Stimulated activated CD8-positive, alpha-beta memory T cell treated with anti-CD3 and anti-CD28 coated beads, Interleukin-15, amount 100 ng/mL, for 24 hours (primary cell): ENCODE measurements at places on chromosomes 5 and 9.
A peak's percentile ranks its signal among the peaks of the same experiment; 100 is the strongest.

DNA sequence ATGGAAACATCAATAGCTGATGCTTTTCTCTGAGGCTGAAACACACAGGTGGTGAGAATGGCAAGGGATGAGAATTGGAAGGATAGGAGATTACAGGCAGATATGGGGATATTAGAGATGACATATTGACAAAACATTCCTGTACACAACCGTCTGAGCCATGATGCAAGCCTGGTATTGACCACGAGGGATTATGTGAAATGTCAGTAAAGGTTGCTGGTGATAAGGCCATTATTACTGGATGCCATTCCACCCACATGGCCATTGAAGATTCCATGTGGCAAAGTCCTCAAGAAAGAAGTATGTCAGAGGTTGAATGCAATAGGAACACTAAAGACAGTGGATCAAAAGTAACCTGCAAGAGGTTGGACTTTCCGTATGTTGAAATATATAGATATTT is 15.7 kb downstream of the GRAMD2B start:
- no peak for DNase-seq

DNA sequence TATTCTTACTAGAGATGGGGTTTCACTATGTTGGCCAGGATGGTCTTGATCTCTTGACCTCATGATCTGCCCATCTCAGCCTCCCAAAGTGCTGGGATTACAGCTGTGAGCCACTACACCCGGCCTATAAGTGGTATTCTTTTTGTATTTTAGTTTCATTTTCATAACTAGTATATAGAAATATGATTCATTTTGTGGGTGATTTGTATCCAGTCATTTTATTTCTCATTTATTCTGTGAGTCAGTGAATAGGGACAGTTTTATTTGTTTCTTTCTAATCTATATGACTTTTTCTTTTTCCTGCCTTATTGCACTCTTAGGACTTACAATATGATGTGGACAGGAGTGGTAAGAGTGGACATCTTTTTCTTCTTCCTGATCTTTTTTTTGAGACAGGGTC is 112.9 kb downstream of the AOPEP start:
- DNase-seq: no peak

DNA sequence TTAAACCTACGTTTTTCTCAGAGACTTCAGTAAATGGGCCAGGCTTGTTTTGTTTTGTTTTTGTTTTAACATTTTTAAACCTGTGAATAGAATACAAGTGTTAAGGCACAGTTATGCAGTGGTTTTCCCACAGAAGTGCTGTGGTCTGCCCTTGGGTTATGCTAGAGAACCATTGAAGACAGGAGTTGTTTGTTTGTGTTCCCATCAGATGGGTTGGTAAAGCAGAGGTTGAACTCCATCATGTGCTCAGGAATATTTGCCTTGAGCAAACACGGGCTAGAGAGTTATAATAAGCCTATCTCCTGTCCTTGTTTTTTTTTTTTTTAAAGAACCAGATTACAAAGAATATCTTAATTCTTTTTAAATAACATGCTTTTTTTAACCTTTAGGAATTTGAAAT is 28.5 kb downstream of the RHOBTB3 start:
- DNase-seq: no peak

GRCh38 chr5:139551191-139551889 is 9.8 kb upstream of the UBE2D2 start:
- DNase-seq: no peak

GRCh38 chr5:160133071-160133917 is 14.0 kb upstream of the PWWP2A start:
- DNase-seq: no peak

DNA sequence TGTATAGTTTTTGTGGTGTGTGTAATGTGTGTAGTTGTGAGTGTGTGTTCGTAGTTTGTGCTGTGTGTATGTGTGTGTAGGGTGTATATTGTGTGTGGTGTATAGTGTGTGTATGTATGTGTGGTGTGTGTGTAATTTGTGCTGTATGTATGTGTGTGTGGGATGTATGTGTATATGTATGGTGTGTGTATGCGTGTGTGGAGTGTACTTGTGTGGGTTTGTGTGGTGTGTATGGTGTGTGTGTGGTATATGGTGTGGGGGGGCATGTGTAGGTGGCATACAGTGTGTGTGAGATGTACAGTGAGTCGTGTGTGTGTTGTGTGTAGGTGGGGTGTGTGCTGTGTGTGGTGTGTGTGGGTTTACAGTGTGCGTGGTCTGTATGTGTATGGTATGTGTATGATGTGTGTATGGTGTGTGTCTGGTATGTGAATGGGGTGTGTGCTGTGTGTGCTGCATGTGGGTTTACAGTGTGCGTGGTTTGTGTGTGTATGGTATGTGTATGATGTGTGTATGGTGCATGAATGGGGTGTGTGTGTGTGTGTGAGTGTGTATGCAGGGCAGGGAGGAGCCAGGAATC is 125.2 kb downstream of the GADD45G start:
- DNase-seq: no peak

DNA sequence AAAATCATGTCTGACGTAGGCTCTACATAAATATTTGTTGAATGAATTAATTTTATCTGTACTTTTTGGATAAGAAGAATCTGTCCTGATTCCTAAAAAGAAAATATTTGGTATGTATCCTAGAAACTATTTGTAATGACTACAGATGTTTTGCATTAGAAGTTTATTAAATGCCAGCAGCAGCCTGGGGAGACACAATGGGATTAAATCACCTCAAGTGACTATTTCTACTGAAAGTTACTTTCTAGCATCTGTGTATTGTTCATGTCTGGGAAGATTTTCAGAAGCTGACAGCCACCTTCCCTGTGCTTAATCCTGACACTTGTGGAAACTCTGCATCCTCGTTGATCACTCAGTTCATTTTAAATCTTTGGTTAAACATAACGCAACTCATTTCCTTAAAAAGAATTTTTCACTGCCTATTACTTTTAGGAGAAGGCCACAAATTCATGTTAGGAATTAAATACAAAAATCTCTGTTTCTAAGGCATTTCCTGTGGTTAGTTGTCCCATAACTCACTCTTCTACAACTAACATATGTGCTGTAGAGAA is 209.3 kb upstream of the PPP1R2B start:
- DNase-seq: no peak

DNA sequence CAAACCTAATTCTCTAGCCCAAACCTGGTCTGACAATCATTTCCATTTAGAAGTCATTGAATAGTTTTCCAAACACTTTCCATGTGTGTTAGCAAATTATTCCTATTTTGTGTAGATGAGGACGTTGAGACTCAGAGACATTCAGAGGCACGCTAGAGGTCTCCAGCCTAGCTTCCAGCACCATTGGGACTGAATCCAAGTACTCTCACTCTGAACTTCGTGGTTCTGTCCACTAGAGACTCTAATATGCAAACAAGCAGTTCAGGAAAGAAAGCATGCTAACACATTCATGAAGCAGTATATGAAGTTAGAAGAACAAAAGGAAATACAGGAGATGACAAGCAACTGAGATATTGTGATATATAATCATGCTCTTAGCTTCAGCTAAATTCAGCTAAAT is 354.8 kb downstream of the NTRK2 start:
- DNase-seq: no peak

DNA sequence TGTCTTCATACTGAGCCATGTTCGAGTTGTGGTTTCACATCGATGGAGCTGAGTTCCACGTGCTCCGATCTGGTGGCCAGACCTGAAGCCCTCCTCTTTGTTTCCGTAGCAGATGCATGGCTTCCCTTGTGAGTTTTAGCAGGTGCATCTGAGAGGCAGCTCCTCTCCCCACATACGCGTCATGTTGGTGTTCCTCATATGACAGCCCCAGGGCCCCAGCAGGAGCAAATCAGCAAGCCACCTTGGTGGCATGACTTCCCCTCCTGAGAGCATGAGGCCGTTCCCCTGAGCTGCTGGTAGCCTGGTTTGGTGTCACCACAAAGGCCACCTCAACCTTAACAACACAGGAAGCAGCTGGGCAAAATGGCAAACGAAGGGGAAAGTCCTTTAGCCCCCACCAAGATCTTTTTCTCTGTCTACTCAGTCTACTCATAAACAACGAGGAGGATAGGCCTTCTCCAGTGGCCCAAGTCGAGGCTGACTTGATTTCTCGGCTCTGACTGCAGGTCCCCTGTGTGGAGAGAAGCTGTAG is 5.9 kb downstream of the CYFIP2 start:
- peak; percentile 33 for DNase-seq

DNA sequence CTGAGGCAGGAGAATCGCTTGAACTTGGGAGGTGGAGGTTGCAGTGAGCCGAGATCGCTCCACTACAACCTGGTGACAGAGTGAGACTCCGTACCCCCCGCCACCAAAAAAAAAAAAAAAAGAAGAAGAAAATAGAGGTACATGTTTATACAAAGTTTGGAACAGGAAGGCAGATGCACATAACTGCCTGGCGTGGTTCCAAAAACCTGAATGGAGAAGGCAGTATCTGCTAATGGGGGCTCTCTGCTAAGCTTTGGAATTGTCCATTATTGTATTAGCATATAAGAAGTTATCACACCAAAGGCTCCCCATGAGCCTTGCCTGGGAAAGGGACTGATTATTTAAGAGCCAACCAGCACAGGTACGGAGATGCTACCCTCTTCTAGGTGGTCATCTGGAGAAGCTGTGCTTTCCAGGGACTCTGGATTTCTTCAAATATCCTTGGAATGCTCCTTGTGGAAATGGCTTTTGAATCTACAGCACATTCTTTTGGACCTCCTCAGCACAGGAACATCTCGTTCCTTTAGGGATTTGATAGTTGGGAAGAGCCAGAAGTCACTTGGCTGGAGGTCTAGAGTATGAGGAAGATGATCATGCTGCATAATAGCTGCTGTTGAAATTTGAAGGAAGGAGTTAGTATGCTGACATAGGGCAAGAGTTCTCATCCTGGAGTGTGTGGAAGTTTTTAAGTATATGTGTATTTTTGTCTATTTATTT is 42.5 kb upstream of the ABCA1 start:
- no peak for DNase-seq

DNA sequence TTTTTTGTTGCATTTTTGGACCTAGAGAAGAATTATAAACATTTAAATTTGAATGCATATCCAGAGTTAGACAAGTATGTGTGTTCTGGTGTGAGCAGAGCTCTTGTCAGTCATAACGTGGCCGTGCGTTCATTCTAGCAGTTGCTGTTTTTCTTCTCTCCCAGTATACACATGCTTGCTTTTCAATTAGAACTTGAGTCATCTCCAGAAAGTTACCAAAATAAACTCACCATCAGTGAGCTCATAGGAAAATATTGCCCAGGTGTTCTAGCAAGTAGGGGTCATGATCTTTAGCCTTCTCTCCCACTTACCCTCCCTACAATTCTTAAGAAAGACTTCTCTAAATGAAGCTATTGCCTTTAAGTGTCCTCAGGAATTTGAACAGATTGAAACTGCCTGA is 247.5 kb upstream of the TUT7 start:
- DNase-seq: no peak

GRCh38 chr5:78132507-78132906 is 162.0 kb downstream of the AP3B1 start:
- no peak for DNase-seq

DNA sequence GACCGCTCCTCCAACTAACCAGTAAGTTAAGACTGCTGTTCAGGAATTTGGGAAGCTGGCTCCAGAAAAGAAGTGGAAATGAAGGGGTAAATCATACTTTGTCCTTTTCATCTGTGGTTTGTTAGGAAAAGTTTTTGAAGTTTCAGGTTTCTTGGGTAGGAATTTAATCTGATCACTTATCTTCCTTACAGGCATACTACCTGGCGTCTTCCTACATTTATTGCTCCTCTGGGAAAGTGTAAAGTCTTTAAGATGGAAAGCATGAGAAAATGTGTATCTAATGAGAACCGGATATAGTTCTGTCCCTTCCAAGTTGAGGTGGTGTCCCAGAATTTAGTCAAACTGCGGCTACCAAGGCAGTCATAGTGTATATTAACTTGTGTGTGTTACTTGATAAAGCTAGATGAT is 1.3 kb downstream of the RASA1 start:
- DNase-seq: no peak
